ENCODE measurements at places on chromosomes 11 and 22.

DNA sequence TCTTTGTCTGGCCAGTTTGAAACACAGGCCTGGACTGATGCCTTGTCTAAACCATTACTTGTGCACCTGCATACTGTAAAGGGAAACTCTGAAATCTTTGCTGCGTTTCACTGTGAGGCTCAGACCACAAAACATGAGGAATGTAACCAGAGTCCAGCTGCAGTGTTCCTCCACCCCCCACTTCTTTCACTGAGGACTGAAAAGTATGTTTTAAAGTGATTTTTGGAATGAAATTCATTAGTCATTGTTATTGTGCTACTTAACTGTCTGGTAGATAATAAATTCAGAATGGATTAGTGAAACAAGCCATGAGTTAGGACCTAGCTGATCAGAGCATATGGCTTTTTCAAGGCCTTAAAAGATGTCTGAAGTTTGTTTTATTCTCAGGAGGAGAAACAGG is 181.2 kb downstream of the WNT11 start:
- DNase-seq: peak; percentile 97

DNA sequence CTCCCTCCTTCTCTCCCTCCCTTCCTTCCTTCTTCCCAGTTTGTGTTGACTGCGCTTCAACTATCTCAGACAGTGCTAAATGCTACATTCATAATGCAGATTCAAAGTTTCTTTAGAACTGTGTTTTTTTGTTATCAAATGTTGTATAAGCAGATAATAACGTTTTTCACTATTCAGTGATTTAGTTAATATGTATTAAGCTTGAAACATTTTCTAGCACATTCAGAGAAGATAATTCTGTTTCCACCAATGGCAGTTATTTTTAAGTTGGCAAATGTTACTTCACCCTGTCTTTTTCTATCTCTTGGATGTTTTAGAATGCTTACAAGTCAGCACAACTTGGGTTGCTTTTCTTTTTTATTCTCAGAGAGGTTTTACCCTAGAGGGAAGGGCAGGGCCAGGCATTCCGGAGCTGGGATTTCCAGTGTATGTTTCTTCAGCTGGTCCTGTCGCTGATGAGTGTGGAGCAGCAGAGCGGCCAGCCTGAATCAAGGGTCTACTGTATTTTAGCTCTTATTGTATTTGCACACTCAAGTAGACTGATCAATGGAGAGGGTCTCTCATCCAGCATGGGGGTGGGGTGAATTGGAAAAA is 162.3 kb upstream of the ARHGAP20 start:
- no peak for DNase-seq

DNA sequence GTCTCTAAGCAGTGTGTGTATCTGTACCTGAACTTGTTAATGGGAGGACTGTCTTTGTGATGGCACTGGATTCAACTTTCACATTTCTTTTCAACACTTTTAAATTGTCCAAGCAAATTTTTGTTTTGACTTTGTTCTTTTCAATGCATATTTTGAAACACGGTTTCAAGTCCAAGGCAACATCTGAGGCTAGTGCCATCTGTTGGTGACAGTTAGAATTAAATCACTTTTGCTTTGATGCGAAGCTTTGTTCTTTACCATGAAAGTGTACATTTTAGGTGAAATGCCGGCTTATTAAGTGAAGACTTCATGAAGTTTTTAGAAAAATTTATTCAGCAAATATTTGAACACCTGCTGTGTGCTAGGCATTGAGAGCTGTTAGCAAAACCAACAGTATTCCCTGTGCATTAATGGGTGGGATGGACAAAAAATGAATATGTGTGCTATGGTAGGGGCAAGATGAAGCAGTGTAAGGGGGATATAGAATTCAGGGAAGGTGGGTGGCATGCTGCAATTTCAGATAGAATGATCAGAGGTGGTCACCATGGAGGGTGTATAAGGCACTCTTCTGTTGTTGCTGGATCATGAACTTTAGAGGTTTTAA is 70.2 kb downstream of the DDX10 start:
- no peak for DNase-seq

GRCh38 chr11:73095613-73096012 is 46.5 kb downstream of the FCHSD2 start:
- no peak for DNase-seq

GRCh38 chr11:21771097-21771496 is 421.8 kb upstream of the ANO5 start:
- DNase-seq: no peak

GRCh38 chr11:115503886-115504275 is 334 bp downstream of the CADM1 start:
- no peak for DNase-seq

GRCh38 chr11:104653407-104653806 is 244.9 kb downstream of the CASP12 start:
- peak; percentile 61 for DNase-seq

- DNase-seq: no peak
Observed at GRCh38 chr11:68353669-68354068, 41.3 kb downstream of the LRP5 start.

GRCh38 chr11:106461148-106461691 is 383.8 kb downstream of the AASDHPPT start:
- DNase-seq: no peak

- no peak for DNase-seq
Observed at GRCh38 chr11:105786741-105787140, 176.9 kb downstream of the GRIA4 start.

- no peak for DNase-seq
Observed at GRCh38 chr11:46302866-46303265, 25.4 kb downstream of the CREB3L1 start.

DNA sequence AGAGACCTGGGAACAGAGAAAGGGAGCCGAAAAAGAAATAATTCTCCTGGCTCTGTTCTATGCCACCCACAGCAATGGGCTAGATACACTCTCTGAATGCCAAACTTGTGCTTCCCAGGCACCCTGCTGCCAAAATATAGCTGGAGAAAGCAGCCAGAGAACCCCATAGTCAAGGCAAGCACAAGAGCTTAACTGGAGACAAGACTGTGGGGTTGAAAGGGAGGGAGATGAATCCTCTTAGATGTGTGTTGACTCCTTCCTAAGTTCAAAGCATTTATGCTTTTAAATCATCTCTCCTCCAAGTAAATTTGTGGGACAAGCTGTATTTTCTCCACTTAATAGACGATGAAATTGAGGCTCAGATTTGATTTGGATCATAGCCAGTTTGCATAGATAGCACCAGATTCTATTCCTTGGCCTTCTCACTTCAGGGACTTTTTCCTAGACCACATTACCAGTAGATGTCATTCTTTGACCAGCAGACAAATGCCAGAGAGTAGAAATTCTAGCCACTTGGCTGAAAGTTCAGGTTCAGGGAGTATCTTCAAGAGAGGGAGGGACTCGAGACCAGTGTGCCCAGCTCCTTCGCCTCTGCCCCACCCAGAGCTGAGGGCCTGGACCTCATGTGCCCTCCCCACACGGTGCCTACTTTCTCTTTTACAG is 16.5 kb upstream of the ETS1 start:
- no peak for DNase-seq

DNA sequence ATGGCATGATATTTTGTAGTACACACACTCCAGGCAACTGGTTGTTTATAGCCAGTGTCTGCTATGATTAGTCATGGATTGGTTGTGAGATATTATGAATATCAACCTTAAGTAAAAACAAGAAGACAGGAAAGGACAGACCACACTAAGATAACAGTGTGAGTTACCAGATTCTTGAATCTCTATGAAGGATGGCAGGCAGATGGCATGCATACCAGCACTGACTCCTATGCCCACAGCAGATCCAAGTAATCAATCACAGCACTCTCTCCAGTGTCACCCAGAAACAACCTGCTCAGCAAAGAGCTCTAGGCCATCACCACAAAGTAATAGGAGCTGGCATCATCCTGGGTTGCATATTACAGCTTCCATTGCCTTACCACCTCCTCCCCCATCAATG is 116.6 kb downstream of the GALNT18 start:
- no peak for DNase-seq

GRCh38 chr11:135027461-135027860 is 615.4 kb upstream of the B3GAT1 start:
- DNase-seq: peak; percentile 25
